Pulmonary artery endothelial cell (primary cell): ENCODE measurements at places on chromosomes 2 and 18. TPM values are rescaled to one million over a fixed set of nuclear protein-coding genes. Genes with fewer than 3 reads are reported as not detected.

Gene IL36A
- not detected in 2 replicates for total RNA-seq

Gene VIT
- total RNA-seq: 0.46 and 0.66 TPM in 2 replicates

DNA sequence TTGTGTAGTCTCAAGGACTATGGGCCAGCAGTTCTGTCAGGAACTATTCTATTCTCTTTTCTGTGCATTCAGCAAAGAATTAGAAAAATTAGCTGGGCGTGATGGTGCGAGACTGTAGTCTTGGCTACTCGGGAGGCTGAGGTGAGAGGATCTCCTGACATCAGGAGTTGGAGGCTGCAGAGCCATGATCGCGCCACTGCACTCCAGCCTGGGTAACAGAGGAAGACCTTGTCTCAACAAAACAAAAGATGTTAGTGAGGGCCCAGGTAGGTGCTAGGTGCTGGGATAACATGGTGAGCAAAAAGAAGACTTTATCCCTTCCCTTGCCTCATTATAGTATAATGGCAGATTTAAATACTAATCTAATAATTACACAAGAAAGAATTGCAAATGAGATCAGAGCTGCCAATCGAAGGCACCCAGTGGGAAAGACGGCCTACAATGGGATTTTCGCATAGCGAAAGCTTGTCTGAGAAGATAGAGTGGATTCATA is 447 bp upstream of the MRPL19 start:
- DNase-seq: no peak

Gene PAX3
- not detected in 2 replicates for total RNA-seq
